ENCODE measurements at places on chromosomes 11 and 22.

DNA sequence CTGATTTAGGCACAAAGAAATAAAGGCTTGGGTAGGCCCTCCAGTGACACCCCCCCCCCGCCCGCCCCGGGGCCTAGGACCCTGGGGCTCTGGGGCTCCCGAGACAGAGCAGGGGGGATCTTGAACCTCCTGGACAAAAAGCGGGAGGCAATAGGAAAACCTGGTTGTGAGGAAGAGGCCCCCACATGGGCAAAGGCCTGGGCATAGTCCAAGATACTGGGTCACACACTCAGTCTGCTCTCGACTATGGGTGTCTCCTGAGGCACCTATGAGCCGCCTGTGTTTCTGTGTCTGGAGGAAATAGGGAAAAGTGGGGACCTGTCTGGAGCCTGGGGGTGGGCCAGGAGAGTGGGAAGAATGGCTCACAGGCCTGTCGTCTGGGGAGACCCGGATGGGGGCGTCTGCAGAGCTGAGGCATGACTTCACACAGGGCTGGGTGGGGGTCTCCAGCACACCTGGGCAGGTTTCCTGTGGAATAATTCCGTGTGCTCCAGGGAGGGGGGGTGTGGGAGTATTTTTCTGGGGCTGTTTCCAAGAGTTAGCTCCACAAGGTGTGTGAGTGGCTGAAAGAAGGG lies 2.4 kb upstream of the MN1 start:
- DNase-seq, result no peak

DNA sequence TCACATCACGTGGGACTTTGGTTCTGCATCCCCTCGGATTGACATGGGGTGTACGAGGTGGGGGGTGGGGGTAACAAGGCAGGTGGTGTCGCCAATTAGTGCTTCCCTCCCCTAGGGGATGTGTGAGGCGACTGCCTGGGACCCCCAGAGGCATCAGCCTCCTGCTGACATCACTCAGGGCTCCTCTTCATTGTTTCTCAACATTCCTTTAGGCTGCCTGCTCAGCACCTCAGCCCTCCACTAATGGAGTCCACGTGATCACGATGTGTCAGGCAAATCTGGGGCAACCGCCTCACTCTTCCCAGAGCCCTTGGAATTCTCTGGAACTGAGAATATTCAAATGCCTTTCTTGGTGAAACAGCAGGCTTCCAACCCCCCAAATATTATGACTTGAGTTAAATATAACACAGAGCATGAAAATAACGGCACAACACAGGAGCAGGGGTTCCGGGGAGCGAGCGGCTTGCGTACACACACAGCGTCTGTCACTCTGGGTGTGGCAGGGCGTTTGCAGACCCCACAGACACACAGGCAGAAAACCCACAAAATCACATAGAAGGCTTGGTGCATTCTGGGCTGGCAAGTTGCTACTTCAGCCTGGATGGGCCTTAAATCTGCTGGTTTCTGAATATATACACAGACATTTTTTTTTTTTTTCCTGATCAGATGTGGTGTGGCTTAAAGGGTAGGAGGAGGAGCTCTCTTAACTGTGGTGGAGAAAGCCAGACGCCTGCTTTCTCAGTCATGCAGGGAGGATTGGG lies 170.1 kb upstream of the CADM1 start:
- no peak for DNase-seq

DNA sequence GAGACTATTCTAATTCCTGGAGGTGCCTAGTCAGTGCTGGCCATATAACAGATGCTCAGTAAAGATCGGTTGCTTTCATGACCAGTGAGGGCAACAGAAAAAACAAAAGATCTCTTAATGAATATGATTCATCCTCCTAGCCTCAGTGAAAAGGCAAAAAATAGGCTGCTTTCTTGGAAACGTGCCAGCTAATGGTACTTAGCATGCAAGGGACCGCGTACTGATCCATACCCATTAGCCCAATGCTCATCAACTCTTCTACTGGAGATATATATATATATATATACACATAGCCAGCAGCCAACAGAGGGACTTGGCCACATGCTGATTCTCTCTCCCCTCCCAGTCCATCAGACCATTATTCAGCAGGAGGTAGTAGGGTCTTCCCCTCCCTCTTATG lies 320.4 kb downstream of the KIRREL3 start:
- no peak for DNase-seq

- no peak for DNase-seq
Observed at GRCh38 chr11:134291196-134291595, 15.0 kb downstream of the GLB1L3 start.

DNA sequence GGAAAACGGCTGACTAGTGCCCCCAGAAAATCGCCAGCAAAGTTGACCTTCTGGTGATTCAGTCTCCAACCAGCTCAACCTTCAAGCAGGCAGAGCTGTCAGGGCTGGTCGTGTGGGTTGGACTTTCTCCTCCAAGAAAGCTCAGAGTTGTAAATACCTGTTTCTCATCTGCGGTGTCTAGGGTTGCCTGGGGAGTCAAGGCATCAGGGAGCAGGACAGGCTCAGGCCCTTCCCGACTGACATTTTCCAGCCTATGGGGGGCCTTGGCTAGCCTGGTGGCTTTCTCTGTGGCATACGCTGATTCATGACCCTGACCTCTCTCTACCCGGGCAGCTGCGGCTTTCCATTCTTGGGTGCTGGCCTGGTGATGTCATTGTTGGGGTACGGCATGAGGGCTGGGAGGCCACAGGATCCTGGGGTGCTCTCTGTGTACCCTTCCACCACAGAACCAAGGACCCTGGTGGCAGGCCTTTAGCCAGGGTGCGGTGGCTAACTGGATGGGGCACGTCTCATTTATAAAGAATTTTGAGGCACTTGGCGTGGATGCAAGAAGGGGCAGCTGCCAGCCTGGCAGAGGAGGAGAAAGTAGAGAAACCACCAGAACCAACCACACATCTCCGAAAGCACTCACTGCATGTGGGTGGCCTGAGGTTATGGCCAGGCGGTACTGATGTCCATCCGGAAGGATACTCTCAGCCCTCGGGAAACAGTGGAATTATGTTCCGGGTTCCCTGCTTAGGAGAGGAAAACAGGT lies 64.9 kb downstream of the BCR start:
- no peak for DNase-seq

DNA sequence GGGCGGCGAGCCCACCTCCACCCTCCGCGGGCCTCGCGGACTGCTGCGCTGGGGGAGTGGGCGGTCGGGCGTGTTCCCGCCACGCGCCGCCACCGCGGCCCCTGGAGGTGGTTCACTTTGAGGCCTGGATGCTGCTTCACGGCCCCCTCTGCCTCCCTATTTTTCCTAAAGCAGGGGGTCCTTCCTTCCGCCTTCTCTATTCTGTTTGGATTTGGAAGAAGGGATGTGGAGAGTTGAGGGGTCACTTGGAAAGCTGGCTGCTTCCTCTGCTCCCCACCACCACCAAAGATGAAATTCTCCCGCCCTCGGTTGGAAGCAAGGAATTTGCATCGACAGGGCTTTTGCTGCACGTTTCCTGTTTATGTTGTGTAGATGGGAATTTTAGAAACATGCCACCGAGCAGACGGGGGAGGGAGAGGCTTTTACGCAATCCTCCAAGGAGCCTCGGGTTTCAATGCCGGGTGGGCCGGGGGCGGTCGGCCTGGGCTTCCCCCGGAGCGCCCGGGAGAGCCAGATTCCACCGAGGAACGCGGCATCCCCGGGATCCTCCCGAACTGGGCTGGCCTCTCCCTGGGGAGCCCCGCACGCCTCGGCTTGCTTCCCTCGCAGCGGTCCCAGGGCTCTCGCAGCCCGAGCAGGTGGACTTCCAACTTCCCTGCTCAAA lies 403 bp upstream of the SBF2 start:
- no peak for DNase-seq

GRCh38 chr22:23581260-23581650 lies 1.2 kb upstream of the IGLL1 start:
- no peak for DNase-seq

DNA sequence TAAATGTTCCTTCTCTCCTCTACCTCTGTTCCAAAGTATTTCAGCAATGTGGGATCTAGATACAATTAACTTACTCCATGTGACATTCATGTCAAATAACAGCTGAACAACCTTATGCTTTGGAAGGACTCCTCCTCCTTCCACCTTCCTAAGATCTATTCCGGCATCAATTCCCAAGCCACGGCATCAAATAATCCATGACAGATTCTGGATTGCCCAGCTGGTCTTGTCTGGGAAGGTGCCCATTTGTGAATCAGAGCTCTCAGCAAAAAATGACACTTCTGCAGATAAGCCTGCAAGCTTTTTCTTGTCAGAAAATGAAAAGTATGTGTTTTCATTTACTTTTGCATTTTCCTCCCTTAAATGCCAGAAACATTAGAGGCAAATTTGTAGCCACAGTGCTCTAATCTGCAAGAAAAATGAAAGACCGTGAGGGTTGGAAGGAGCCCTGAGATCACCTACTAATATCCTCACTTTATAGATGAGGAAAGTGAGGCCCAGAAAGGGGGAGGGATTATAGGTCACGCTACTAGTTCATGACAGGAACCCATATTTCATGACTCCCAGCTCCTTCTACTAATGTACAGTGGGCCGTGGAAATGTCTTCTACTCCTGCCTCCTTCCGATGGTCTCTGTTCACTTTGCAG lies 124.0 kb downstream of the ME3 start:
- no peak for DNase-seq

GRCh38 chr22:37254209-37254866 lies 10.3 kb upstream of the RAC2 start:
- DNase-seq, result no peak

GRCh38 chr22:42868751-42869251 lies 11.7 kb upstream of the ARFGAP3 start:
- DNase-seq, result peak; percentile 23

- no peak for DNase-seq
Observed at GRCh38 chr22:47396515-47396914, 634.1 kb downstream of the TBC1D22A start.

GRCh38 chr22:18032455-18033101 lies 8.2 kb upstream of the MICAL3 start:
- DNase-seq, result no peak

DNA sequence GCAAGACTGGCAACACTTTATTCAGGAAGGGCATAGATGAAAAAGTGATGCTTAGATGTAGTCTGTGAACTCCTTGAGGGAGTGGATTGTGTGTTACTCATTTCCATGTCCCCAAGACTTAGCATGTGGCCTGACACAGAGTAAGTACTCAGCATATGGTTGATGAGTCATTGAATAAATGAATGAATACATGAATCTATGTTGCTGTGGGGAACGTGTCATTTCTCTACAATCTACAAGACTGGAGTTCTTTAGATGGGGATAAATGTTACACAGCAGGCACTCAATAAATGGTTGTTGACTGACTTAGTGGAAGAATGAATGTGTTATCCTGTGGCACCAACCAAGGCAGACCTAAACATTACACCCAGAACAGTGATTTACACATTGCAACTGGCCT lies 17.9 kb downstream of the BPIFC start:
- DNase-seq, result no peak

GRCh38 chr11:121478226-121478894 lies 25.6 kb upstream of the SORL1-AS1 start:
- no peak for DNase-seq

GRCh38 chr22:28402539-28402938 lies 277.1 kb downstream of the TTC28 start:
- no peak for DNase-seq

GRCh38 chr22:44723801-44724200 lies 21.8 kb downstream of the PRR5 start:
- DNase-seq, result no peak

DNA sequence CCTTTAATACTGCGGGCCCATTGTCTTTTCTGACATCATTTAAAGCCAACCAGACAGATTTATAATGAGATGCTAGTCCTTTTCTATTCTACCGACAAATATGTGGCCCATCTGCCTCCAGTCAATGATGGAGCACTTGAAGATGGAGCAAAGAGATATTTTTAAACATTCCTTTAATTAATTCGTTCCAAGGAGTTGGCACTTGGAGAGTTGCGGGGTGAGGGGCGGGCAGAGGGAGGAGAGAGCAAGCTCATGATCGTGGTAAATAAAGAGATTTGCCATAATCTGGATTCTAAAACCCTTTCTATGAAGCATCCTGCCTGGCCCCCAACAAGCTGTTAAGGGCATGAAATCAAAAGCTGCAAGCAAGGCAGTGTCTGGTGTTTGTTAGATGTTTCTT lies 5.0 kb downstream of the SLC1A2 start:
- DNase-seq, result no peak

- no peak for DNase-seq
Observed at GRCh38 chr11:6402061-6402470, 11.8 kb downstream of the SMPD1 start.

DNA sequence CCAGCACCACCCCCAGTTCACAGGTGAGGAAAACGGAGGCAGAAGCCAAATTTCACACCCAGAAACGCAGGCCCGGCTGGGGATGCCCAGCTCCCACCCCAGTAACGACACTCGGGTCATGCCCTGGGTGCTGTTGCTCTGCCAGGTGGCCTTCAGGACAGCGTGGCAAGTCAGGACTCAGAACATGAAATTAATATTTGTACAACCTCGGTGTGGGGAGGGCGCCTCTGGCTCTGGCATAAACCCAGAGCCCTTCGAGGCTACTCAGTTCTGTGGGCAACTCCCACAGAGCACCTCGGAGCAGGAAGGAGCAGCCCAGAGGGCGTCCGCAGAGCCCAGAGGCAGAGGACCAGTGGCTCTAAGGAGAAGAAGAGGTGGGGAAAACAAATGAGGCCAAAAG lies 71.6 kb downstream of the CELSR1 start:
- no peak for DNase-seq

DNA sequence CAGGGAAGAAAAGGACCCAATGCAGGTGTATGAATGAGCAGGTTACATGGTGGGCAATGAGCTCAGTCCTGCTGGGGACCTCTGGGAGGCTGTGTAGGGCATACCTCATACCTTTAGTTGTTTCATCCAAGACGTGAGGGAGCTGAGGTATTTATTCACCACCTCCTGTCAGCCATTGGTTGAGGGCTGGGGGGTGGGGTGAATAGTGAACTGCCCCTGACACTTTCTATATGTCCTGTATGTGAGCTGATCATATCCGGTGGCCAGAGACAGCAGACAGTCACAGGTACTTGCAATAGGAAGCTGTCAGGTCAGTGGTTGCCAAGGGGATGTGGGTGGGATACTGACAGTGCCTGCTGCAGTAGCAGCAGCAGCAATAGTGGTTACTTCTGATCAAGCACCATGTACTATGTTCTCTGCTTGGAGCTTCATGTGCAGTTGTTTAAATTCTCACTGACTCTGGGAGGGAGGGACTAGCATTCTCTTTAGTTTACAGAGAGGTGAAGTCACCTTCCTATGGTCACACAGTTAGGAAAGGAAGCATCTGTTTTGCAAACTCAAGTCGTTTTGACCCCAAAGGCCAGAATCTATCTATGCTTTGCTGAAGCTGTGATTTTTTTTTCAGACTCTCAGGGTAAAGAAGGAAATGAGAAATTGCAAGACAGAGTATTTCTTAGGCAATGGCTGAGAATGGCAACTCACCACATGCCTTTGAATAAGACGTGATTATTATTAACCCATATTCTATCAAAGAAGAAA lies 54.0 kb downstream of the MIAT start:
- DNase-seq, result no peak
